ENCODE measurements at places on chromosomes 6 and 20.
A peak's percentile ranks its signal among the peaks of the same experiment; 100 is the strongest.

DNA sequence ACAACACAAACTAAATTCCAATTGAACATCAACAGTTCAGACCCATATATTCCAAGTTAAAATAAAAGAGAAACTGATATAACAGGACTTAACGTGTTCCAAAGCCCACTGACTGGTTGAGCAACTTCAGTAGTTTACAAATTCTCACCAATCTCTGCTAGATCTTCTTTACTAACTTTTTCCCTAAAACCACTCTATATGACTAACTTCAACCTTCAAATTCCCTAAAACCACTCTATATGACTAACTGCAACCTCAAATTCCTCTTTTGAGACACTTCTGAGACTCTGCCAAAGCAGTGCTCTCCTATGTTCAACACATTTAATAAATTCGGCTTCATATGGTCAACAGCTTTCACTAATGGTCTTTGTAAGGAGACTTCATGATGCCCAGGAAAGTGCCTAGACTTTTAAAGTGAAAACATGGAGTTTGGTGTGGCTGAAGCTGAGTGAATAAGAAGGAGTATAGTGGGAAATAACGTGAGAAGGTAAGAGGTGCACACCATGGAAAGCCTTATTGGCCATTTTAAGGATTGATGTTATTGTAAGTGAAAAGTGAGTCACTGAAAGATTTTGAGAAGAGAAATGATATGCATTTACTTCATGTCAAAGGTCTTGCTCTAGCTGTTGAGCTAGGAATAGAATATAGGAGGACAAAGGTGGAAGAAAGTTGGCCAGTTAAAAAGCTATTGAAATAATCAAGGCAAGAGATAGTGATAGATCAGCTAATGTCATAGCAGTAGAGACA lies 134.0 kb upstream of the HCRTR2 start:
- no peak for DNase-seq

- no peak for DNase-seq
Measured at GRCh38 chr6:74166849-74167248, 470.8 kb downstream of the CD109 start.

GRCh38 chr6:151610326-151610725 lies 116.5 kb downstream of the CCDC170 start:
- no peak for DNase-seq

DNA sequence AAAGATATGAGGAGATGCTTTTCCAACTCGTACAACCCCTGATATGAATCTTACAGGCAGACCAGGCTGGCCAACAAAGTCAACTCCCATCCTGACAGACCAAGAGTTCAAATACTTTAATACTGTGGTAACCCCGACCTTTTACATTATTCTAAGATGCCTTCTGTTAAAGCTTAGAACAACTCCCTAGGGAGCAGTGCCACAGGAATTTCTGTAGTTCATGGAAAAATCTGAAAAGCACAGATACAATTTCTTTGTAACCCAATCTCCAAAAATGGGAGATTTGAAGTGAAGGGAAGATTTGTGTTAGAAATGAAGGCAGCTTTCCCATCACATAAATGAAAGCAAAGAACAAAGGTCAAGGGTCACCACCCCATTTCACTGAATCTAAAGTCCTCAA lies 151.3 kb upstream of the BEND6 start:
- no peak for DNase-seq

GRCh38 chr6:113954653-113955052 lies 16.3 kb downstream of the HDAC2 start:
- DNase-seq: no peak

DNA sequence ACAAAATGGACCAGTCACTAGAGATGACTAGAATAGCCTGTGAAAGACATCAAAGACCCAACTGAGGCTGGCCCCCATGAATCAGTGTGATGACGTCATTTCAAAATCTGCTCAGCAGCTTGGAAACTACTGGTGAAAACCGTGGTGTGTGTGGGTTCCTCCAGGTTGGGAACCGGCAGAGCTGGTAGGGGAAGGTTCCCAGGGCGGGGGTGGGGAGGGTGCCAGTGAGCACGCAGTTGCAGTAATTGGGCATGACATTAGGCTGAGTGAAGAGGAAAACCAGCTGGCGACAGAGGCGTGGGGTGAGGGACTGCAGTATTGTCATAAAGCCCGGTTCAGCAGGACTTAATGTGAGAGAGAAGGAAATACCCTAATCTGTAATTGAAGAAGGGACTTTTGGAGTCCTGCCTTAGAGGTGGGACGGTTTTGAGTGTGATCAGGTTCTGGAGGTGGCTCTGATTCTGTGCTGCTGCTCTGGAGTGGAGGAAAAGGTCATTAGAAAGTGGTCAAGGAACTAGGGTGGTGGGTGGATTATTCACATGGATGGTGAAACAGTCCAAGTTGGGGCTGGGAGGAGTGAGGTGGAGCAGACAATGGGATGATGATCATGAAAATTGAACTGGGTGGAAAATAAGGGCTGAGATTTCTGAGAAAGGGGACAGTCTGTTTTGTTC lies 52.0 kb upstream of the MTHFD1L start:
- DNase-seq: peak; percentile 21

DNA sequence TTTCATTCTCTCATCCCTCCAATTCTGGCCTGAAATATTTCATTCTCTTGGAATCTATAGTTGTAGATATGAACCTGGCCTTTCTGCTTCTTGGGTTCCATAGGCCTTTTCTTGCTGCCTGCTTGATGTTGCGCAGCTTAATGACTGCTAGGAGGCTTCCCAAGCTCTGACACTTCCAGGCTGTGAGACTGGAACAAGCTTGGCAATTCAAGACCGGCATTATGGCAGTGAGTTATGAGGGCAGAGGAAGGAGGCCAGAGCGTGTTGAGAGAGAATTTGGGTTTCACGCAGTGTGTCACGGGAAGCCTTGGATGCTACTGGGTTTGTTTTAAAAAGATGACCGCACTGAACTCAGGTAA lies 948 bp upstream of the DNAJC5 start:
- DNase-seq: no peak

GRCh38 chr20:49668181-49668877 lies 45.3 kb downstream of the B4GALT5 start:
- peak; percentile 56 for DNase-seq

DNA sequence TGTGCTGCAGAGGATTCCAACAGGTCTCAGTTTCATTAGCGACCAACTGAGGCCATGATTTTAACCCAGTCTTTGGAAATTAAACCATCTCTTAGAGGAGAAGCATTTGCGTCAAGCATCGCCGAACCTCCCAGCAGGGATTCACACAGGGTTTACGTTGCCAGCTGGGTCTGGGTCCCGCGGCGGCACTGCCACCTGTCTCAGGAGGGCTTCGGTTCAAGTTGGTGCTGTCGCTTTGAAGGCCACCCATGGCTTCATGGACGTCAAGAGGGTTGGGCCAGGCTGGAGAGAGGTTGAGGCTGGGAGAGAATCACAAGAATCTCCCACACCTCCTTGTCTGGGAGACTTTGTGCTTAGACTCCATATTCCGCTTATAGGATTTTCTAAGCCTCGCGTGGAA lies 43.0 kb upstream of the FRMD1 start:
- DNase-seq: no peak

DNA sequence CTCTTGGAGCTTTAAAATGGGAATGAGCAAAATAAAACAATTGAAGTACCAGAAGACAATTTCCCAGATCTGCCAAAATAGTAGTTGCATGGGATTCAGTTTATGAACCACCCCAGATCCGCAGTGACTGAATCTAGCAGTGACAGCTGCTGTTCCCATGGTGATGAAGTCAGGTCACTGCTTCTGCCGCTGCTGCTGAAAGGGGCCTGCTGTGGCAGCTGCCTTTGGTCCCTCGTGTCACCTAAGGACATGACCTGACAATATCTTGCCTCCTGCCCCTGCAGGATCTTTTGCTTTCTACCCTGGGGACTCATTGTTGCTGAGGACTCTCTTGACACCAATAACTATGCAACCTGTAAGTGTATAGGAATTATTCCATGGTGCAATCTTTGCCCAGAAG lies 34.3 kb upstream of the OGFRL1 start:
- no peak for DNase-seq

DNA sequence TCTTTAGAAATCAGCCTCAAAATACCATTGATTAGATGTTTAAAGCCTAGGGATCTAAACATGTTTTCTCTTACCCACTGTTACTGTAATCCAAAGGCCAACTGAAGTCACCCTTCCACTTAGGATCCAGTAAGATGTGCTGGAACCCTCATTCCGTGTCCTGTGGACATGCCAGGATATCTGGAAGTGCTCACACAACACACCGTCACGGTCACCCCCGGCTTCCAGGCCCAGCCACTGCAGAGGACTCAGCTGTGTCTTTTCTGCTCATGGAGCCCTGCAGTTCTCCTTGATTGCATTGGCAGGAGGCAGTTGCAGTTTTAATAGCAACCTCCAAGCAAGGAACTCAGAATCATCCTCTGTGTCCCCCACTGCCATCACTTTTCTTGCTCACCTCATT lies 93.3 kb downstream of the CAP2 start:
- no peak for DNase-seq

GRCh38 chr20:31662372-31662854 lies 24.7 kb downstream of the COX4I2 start:
- DNase-seq: no peak

DNA sequence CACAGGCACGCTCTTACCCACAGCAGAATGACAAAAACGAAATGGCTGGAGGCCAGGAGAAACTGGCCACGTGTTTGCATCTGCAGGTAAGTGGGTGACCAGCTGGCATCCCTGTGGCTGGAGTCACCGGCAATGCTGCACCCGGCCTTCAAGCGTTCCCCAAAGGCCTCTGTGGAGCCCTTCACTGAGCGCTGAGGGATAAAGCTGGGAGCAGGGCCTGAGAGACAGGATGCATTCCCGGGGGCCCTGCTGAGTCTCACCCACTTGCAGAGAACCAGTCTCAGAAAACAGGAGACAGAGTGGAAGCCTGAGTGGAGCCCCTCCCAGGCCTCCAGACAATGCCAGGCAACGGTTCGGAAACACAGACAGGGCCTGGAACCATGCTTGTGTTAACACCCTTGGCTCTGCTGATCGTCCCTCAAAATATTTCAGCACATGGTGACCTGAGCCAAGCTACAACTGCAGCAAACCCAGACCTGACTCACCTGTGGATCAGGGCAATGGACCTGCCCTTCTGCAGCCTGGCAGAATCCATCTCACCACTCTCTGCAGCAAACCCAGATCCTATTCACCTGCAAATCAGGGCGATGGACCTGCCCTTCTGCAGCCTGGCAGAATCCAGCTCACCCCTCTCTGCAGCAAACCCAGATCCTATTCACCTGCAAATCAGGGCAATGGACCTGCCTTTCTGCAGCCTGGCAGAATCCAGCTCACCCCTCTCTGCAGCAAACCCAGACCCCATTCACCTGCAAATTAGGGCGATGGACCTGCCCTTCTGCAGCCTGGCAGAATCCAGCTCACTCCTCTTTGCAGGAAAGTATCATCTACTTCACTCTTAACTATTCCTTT lies 39.8 kb downstream of the TBXT start:
- DNase-seq: no peak

DNA sequence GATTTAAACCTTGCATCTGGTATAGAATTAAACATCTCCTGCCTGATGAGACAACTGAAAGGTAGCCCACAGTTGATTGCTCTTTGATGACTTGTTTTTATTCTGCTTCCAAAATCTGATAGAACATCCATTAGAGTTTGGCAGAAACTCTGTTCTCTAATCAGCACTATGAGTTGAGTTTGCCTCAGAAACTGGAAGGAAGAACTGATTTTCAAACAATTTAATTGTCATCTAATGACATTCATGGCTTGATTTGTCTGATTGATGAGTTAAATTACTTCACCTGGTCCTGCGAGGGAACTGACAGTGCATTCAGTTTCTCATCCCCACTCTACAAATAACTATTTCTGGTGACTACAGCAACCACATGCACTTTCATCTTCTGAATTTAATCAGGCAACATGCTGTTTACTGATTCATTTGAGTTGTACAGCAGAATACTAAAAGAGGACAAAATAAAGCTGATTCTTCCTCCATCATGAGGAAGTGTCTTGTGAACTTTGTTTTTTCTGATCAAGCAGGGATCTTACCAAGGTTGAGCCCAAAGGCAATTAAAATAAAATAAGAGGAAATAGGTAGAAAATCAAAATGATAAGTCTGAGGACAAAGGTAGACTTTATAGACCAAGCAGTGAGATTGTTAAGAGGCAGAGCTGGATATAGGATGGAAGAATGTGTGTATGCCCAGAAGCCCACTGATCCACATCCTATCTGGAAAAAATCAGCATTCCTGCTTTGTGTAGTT lies 15.7 kb upstream of the MRAP2 start:
- DNase-seq: no peak

GRCh38 chr6:110528101-110528929 lies 51.9 kb upstream of the SLC22A16 start:
- peak; percentile 10 for DNase-seq

GRCh38 chr20:33689973-33690372 lies 3.8 kb upstream of the E2F1 start:
- DNase-seq: peak; percentile 33

- DNase-seq: no peak
Measured at GRCh38 chr6:162343936-162344645, 383.5 kb downstream of the PRKN start.

GRCh38 chr6:143880412-143880811 lies 16.1 kb downstream of the ZC2HC1B start:
- DNase-seq: no peak

DNA sequence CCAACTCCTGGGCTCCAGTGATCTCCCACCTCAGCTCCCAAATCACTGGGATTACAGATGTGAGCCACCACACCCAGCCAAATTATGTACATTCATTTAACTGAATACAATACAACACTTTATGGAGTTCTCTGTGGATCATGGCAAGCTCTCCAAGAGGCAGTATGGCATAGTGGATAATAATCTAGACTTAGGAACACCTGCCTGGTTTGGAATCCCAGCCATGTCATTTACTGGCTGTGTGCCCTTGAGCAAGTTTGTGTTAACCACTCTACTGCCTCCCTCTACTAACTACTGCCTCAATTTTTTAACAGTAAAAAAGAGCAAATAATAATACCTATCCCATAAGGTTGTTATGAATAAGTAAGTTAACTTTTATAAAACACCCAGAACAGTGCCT lies 1.9 kb upstream of the ETV7 start:
- DNase-seq: no peak

GRCh38 chr20:31707994-31708735 lies 14.5 kb downstream of the BCL2L1 start:
- DNase-seq: no peak

DNA sequence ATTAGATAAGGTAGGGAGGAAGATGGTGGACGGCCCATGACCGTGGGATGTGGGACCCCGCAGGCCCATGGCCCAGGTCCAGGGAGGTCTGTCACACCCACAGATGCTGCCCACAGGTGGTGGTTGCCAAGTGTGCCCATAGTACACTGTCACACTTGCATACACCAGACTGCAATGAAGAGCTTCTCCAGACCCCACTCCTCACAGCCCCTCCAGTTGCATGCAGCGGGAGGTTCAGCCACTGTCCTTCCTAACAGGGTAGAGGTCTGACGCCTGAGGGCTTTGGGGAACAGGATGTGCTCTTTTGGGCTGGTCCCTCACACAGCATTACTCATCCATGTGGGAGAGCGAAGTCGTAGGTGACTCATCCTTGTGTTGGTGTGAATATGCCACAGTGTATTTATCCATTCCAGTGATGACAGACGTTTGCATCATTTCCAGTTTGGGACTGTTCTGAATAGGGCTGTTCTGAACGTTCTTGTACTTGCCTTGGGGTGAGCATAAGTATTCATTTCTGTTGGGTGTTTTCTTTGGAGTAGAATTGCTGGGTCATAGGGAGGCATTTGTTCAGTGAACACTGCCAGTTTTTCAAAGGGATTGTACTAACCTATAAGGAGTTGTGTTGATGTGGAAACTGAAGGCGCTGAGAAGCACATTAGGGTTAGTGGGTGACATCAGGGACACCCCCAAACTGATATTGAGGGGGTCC lies 10.1 kb upstream of the PYGB start:
- peak; percentile 24 for DNase-seq
